ACHN (cell line): ENCODE measurements at places on chromosomes 16 and 17.
A peak's percentile ranks its signal among the peaks of the same experiment; 100 is the strongest.

DNA sequence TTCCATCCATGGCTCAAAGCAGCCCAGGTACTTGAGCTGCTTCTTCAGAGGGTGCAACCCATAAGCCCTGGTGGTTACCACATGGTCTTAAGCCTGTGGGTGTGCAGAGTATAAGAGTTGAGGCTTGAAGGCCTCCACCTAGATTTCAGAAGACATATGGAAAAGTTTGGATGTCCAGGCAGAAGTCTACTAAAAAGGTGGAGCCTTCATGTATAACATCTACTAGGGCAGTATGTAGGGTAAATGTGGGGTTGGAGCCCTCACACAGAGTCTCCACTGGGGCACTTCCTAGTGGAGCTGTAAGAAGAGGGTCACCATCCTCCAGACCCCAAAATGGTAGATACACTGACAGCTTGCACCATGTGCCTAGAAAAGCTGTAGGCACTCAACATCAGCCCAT is 120.9 kb downstream of the HS3ST3A1 start:
- peak; percentile 13 for DNase-seq

DNA sequence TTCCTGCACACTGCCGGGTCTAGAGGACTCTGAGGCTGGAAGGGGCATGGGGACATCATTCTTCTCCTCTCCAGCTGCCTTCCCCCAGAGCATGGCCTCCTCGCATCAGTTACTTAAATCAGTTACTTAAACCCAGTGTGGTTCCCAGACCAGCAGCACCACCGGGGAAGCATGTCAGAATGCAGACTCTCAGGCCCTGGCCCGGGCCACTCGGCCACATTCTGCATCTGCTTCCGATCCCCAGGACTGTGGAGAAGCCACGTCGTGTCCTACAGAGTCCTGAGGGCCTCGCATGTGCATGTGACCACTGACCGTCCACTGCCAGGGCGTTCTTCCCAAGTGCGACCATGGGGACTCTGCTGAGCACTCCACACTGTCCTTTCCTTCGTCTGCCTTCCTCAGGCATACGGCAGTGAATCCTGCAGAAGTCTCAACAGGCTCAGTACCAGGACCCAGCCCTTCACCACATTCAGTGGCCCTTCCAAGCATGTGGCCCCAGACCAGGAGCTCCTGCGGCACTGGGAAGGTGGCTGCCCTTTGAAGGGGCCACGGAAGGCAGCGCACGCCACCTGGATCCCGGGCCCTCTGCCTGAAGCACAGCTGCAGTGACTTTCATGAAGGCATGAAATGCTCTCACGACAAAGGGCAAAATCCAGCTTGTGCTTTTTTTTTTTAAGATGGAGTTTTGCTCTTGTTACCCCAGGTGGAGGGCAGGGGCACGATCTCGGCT is 46.9 kb upstream of the RASD1 start:
- DNase-seq, result no peak

DNA sequence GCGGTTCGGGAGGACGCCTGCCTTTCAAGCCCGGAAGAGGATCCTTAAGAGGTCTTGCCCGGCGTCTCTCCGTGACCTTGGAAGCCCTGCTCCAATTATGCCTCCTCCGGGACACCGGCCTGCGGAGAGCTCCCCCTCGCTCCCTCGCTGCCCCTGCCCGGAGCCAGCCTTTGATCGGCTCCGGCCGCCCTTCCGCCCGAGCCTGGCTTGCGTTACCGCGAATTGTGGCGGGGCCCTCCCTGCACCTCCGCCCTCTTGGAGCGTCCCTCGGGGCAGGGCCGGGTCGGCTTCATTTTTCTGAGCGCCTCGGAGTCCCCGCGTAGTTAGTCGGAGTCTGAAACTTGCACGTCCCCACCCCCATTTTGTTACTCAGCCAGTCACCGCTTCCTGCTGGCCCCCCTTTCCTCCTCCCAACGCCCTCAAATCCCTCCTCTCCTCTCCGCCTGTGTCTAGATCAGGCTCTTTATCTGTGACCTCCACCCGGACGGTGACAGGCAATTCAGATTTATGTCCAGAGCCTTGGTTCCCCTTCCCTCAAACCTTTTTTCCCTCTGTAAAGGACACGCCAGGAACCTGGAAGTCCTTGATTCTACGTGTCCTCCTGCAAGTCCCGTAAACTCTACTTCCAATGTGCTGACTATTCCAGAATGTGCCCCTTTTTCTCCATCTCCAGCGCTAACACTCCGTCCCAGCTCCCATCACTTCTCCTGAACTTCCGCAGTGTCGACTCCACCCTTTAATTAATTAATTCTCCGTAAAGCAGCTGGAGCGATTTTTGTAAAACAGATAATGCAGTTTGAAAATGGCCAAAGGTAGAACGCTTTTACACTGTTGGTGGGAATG is 569 bp upstream of the RABEP2 start:
- peak; percentile 80 for DNase-seq

DNA sequence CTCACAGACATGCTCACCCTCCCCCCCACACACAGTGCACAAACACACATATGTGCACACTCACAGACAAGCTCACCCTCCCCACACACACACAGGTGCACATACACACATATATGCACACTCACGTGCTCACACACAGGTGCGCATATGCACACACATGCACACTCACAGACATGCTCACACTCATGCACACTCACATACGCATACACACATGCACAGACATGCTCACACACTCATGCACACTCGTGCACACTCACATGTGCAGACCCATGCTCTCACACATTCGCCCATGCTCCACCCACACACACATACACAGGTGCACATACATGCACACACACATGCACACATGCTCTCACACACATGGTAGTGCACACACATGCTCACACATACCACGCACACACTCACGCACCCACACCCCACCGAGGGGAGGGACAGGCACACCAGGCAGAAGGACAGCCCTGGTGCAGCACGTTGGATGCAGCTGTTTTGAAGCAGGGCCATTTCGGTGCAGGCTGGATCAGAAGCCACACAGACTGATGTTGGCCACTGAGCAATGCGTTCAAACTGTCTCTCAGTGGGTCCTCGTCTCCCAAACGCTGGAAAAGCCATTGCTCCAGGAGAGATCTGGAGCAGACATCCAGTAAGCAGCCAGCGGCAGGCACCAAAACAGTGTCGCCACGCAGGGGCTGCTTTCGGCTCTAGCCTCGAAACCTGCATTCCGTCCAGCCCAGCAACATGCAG is 86.2 kb upstream of the ZNF469 start:
- DNase-seq, result no peak

GRCh38 chr17:74815550-74816370 is 39.6 kb upstream of the NAT9 start:
- DNase-seq, result peak; percentile 21

- DNase-seq, result no peak
Measured at GRCh38 chr16:3283543-3284447, 504 bp downstream of the ZNF263 start.

DNA sequence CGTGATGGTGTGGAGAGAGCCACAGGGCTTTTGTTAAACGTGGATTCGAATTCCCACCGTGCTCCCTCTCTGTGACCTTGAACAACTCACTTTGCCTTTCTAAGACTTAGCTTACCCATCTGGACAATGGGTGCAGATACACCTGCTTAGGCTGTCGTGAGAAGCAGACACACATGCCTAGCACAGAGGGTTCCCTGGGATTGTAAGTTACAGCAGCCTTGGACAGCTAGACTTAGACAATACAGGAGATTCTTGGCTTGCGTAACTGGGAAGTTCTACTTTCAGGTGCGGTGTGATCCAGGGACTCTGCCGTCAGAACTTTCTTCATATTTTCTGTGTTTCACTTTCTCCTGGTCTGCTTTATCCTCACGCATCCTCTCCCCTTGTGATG is 127.0 kb downstream of the ABCC1 start:
- DNase-seq, result no peak

- no peak for DNase-seq
Measured at GRCh38 chr17:5361426-5361825, 58.0 kb downstream of the NUP88 start.

DNA sequence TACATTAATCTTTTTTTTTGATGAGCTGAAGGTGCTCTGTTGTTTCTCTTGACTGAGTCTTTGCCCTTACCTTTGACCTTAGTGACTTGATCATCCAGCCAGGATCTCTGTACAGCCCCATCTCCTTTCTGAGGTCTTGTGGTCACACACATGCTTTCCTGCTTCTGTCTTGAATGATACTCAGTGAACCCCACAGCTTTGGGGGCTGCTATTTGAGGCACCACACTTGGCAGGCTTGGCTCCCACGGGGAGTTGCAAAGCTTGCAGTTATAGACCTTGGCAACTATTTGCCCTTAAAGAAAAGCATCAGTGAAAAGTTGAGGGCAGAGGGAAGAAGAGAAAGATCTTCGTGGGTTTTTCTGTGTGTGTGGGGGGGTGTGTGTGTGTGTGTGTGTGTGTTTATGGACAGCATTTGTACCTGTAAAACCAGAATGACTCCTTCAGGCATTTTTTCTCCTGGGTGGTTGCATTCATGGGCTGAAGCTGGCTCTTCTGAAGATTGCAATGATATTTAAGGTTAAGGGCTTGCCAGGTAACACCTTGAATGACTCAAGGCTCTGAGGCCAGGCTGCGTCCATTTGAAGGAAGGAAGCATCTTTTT is 101.6 kb downstream of the MSI2 start:
- DNase-seq, result peak; percentile 32

DNA sequence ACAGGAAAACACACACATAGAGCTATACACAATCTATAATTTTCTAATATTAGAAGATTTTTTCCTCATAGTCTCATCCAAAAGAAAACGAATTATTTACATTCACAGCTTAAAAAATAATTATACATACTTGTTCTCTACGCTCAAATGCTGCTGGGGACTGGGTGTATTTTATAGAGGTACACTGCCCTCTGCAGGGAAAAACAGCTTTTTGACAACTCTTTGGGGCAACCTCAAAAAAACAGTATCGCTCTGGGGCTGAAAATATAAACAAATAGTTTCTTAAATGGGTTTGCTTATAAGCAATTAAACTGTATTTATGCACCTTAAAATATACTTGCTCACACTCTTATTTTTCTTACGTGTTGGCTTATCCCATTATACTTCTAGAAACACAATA is 261.8 kb upstream of the PSMD7 start:
- peak; percentile 21 for DNase-seq

GRCh38 chr17:31579265-31579664 is 187.8 kb downstream of the RAB11FIP4 start:
- DNase-seq, result no peak

GRCh38 chr17:60390925-60391470 is 935 bp downstream of the USP32 start:
- peak; percentile 56 for DNase-seq

GRCh38 chr17:36131421-36131820 is 27.8 kb downstream of the CCL4 start:
- DNase-seq, result no peak

DNA sequence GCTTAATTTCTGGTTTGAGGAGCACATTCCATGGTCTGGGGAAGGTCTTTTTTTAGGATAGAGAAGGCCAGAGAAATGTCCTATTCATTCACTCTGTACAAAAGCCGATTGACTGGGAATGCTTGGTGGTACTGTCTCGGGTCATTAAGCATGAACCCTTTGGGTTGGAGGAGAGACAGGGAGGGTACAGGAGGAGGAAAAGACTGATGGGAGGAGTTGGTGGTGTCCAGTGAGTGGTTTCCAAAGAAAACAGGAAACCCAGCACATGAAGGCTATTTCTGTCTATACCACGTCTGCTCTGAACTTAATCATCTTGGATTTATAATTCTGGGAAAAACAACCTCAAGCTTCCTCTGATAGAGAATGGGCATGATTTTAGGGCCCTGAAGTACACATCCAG is 111.9 kb downstream of the XYLT1 start:
- no peak for DNase-seq

DNA sequence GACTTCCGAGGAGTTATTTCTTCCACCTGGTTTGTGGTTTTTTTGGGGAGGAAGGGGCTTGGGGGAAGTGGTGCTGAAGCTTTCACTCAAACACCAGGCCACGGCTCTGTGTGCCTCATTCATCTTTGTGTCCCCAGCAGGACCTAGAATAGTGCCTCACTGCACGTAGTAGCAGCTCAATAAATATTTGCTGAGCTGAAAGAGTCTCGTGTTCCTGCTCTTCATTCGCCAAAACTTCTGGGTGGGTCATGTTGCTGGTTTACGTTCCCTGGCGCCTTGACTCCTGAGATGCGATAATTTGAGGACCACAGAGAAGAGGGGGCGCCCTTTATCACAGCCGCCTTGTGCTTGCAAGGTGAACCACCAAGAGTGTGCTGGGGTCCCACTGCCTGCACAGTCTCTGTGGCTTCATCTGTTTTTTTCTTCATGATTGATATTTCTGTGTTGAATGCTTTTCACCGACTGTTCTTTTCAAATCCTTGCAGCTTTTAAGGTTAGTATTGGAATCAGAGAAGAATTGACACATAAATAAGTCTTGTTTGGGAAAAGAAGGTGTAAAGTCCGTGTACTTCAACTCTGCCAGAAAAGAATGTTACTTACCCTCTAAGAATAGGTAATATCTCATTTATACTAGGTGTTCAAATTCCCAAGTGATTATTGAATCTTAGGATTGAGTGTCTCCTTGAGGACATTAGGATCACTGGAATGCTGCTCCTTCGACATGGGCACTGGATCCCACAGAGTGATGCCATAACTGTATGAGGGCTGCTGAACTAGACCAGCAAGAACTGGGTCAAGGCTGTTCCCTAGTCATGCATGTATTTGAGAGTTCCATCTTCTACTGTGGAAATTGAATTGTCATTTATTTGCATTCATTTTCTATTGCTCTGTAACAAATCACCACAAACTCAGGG is 92.7 kb upstream of the CLEC18A start:
- DNase-seq, result no peak

DNA sequence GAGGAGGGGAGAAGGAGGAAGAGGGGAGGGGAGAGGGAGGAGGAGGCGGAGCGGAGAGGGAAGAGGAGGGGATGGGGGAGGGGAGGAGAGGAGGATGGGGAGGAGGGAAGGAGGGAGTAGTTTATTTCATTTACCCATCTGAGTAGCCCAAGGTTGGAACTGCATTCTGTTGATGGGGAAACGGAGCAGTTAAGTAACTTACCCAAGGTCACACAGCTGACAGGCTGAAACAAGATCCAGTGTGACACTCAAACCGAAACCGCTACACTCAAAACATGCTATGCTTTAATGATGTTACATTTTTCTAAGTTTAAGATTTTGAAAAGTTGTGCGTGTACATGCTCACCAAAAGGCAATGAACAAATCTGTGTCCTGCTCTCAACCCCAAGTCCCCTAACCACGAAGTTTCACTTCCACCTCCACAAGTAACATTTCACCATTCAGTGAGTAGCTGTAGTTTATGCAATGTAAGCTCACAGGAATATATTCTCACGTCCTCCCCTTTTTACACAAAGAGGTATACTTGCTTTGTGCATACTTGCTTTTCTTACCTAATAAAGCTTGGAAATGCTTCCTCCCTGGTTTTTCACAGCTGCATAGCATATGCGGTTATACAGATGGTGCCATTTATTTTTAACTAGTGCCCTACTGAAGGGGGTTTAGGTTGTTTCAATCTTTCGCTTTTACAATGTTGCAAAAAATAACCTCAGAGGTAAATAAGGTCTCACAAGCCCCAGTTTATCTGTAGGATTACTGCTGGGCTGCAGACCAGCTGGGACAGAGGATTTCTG is 275.3 kb downstream of the PARN start:
- DNase-seq, result no peak

DNA sequence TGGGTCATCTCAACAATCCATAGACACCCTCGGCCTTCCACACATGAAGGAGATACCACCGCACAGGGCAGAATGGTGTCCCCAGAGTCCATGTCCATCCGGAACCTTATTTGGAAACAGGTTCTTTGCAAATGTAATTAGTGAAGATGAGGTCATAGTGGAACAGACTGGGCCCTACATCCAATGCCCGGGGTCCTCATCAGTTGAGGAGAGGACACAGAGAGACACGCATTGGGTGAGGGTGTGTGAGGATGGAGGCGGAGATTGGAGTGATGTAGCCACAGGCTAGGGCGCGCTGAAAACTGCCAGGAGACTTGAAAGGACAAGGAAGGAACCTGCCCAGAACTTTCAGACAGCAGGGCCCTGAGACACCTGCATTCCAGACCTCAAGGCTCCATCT is 169.4 kb downstream of the ENGASE start:
- no peak for DNase-seq
